ENCODE measurements at places on chromosomes 6 and 20.

DNA sequence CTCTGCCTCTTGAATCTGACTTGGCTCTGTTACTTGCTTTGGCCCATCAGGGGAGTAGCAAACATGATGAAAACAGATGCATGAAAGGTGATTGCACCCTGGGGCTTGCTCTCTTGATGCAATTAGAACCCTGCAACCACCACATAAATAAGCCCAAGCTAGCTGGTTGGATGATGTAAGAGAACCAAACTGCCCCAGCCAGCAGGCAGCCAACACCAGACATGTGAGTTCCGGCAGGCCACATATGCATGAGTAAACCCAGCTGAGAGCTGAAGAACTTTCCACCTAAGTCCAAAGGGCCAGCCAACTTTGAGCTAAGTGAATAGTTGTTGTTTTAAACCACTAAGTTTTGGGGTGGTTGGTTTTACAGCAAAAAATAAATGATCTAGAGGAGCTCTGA, 268.4 kb downstream of the FARS2 start:
- DNase-seq, result no peak

DNA sequence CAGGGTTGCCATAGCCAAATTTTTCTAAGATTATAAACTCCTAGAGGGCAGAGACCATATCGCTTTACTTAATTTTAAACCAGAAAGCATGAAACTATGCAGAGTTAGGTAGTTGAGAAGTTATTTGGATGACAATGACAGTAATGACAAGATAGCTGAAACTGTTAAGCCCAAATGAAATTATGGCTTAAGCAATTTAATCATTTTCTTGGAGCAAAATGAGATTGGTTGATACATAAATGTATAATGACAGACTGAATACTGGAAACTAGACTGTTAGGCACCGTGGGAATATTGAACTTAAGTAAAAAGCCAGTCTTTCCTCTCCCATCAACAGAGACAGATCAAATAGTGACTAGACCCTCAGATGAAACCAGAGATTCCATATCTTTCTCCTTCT, 670.3 kb upstream of the NRSN1 start:
- DNase-seq, result no peak

GRCh38 chr6:89458704-89459103, 25.8 kb downstream of the ANKRD6 start:
- DNase-seq, result no peak

DNA sequence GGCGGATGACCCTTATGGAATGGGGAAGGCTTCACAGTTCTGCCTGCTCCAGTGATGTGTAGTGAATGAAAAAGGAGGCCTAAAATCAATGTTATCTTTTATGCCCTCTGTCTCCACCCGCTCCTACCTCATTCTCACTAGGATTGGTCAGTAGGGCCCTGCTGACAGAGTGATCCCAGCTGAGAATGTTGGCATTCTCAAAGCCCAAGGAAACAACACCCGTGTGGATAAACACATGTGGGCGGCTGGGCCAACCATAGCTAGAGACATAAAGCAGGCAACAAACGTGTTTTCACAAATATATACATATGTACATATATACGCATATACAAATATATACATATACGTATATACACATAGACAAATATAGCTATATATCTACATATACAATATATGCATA, 4.5 kb downstream of the RIPK1 start:
- no peak for DNase-seq

- no peak for DNase-seq
These were observed at the start of gene TSPO2 for GRCh38 chr6:41042226-41043055. Gene TSPO2, plus strand, starts transcription at chr6:41042467. Its CDS starts 519 bp downstream, at chr6:41042986.

GRCh38 chr6:32637219-32637880, at the start of gene HLA-DQA1:
Gene HLA-DQA1, plus strand, starts transcription at chr6:32637406. Its CDS starts 53 bp downstream, at chr6:32637459.
- DNase-seq, result no peak

All from central memory CD4-positive, alpha-beta T cell (primary cell).